ENCODE measurements at places on chromosomes 3 and 15.

GRCh38 chr3:24493746-24494617, 668 bp downstream of the THRB start:
- no peak for DNase-seq

DNA sequence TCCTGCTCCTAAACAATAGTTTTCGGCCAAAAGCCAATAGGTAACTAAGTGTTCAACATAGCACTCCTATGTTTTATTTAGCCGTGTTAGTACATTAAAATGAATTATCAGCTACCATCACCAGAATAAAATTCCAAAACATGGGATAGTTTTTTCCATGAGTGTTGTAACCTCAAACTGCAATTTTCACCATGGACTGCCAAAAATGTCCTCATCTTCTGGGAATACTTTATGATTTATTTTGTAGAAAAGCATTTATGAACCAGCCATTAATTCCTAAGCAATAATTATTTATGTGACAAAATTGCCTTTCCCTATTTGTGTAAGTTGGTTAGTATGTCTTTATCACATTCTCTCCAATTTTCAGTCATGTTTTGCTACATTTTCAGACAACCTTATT, 438.1 kb downstream of the NAALADL2 start:
- no peak for DNase-seq

DNA sequence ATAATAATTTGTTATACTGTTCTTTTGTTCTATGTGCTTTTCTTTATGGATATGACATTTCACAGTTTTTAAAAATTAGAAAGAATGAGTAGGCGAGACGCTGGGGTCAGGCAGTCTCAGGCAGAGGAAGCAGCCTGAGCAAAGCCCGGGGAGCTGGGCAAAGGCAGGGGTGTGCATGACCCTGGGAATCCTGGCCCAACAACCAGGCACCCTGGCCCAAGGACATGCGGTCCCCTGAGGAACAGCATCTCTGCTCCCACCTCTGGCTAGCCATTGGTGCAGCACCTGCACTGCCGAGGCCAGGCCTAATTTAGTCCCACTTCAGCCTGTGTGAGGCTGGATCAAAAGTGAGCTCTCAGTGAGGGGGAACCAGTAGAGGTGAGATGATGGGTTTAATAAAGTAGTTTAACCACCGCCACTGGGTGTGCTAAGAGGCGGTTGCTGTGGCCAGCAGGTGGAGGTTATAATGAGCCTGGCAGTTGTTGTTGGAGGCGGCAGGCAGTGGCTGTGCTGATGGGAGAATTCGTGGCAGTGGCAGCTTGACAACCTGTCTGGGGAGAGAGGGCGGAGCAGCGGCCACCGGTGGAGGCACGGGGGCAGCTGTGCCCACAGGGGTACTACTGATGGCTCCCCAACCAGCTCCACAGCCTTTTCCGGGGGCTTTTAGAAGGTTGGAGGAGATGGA, 41.5 kb downstream of the PRKCD start:
- DNase-seq = no peak

DNA sequence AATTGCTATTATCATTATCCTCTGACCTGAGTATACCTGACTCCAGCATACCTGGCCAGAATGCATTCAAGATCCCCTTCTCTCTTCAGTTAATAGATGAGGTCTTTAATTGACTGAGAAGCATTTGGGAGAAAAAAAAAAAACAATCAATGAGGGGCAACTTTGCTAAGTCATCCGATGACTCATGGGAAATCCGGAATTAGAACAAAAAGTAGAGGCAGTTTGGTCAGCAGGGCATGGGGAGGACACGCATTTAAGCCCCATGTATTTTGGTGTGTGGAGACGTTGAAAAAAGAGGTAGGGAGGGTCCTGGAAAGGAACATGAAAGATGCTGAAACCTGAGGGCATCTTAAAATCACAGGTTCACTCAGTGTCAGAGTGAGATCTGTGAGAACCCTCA, 256.2 kb downstream of the RORA start:
- no peak for DNase-seq

- no peak for DNase-seq
These were observed 2.3 kb upstream of the P2RY13 start for GRCh38 chr3:151331696-151332095.

DNA sequence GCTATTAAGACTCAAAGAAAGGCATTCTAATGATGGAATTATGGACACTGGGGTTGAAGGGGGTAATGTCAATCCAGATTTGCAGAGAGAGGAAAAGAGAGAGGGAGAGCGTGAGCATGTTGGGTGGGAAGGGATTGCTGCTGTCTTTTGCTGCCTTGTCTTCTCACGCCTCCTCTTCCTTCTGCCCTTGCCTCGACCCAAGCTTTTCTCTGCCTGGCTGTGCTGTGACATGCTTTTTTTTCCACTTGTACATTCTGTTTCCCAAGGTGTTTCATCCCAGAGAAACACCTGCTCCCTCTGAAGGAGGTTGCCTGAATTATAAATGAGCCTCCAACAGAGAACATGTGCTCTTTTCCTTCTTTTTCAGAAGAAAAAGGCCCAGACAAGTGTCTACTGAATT, 80.3 kb downstream of the BDH1 start:
- no peak for DNase-seq

- DNase-seq = no peak
These were observed 73.8 kb downstream of the IQSEC1 start for GRCh38 chr3:12999147-13000140.

GRCh38 chr15:29749365-29750086, 72.7 kb downstream of the TJP1 start:
- no peak for DNase-seq

- no peak for DNase-seq
These were observed 370.6 kb upstream of the PROK2 start for GRCh38 chr3:72155391-72156064.

Measured in GM12878 (cell line).